ENCODE measurements at places on chromosomes 11 and 22.
A peak's percentile ranks its signal among the peaks of the same experiment; 100 is the strongest.

- no peak for DNase-seq
Measured at GRCh38 chr11:93743291-93743690, 1.8 kb downstream of the C11orf54 start.

GRCh38 chr11:74307434-74307833, 4.0 kb downstream of the P4HA3 start:
- no peak for DNase-seq

- no peak for DNase-seq
Measured at GRCh38 chr22:43508489-43508888, 96.7 kb downstream of the MPPED1 start.

DNA sequence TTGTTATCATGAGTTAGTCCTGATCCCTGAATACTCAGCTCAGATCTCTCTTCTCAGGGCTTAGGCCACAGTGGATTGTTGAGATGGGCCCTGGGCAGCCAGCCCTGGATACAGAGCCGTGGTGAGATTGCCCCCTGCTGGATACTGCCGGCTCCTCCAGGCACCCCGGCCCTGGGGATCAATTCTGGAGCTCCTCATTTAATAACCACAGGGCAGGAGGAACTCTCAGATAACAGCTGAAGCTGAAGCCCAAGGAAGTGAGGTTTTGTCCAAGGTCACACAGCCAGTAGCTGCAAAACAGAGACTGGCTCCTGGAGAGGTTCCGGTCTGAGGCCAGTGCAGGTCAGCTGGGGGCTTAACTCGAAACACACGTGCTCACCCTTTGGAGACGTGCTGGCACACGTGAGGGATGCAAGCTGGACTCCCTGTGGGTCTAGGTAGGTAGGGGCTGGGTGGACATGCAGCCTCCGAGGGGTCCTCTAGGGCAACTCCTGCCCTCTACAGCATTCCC, 16.0 kb downstream of the USH1C start:
- peak; percentile 89 for DNase-seq

DNA sequence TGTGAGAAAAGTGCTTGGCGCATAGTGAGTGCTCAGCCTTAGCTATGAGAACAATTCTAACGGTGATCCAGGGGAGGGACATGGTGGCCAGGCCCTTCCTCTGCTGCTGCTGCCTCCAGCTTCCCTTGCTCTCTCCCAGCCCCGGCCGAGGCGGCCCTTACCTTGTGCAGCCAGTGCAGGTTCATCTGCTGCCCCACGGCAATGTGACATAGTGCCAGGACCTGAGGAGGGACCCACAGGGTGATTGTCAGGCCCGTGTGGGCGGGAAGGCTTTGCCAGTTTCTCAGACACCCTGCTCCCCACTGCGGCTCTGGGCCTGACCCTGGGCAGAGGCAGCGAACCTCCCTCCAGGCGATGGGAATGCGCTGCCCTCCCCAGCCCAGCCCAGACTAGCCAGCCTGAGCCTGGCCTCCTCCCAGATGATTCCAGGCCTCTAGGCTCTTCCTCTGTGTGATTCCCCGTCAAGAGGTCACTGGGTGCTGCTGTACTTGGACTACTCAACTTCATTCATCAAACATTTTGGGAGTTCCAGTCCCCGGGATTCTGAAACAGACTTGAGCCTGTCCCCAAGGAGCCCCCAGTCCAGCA, 23.7 kb upstream of the KLHL35 start:
- DNase-seq: no peak

GRCh38 chr11:45921561-45922424, 663 bp upstream of the LARGE2 start:
- DNase-seq: peak; percentile 98

- DNase-seq: peak; percentile 11
Measured at GRCh38 chr22:35312198-35313059, 12.7 kb downstream of the TOM1 start.

GRCh38 chr22:45885171-45885840, 91.7 kb downstream of the WNT7B start:
- DNase-seq: no peak

DNA sequence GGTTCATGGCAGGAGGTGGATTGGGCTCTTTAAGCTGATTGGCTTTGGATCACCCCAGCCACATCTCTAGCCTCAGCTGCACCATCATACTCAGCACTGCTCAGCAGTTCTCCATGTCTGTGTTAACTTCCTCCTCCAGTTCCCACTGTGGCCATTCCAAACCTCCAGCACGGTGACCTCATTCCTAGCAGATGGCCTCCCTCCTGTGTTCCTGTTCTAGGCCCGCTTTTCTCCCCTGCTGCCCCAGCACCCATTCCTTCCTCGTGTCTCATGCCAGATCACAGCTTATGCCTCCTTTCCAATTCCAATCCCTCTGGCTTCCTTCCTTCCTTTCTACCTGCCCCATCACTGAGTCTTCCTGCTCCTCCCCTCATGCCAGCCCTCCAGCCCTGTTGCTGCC, 96.1 kb downstream of the MICAL2 start:
- DNase-seq: no peak

- DNase-seq: peak; percentile 94
Measured at GRCh38 chr11:119474682-119475596, 52.0 kb upstream of the THY1 start.

DNA sequence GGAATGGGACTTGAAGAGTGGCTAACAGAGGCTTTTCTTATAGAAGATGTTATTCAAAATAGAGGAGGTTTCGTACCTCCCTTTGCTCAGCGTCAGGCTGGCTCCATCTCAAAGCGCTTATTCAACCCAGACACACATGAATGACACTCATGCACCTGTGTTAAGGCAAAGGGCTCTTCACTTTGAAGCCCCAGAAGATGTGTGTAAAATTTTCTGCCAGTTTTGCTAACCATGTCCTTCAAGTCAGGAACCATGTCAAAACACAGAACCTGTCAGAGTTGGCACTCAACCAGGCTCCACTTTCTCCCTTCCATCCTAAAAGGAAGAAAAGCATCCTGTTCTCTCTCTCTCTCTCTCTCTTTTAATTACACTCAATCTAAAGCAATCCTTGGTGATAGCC, 352.8 kb upstream of the NARS2 start:
- DNase-seq: no peak

- peak; percentile 15 for DNase-seq
Measured at GRCh38 chr11:12088047-12088481, 22.3 kb upstream of the MICAL2 start.

All from NCI-H526 (cell line).